ENCODE measurements at places on chromosomes 7 and 10. TPM values are rescaled to one million over a fixed set of nuclear protein-coding genes. Genes with fewer than 3 reads are reported as not detected.

PHYHIPL gene
- 0.11 TPM for polyA plus RNA-seq

RBM17 gene
- 36.9 TPM for polyA plus RNA-seq

MYL7 gene
- polyA plus RNA-seq: 57.8 TPM

SPRN gene
- 0.18 TPM for polyA plus RNA-seq

BRI3 gene
- 179 TPM for polyA plus RNA-seq

FEZF1 gene
- not detected for polyA plus RNA-seq

ABCA13 gene
- 0.19 TPM for polyA plus RNA-seq

ANKRD61 gene
- polyA plus RNA-seq: 0.07 TPM

All from adipose tissue (tissue), 3 donors.